Stimulated activated CD8-positive, alpha-beta memory T cell treated with anti-CD3 and anti-CD28 coated beads, Interleukin-4, amount 100 ng/mL, for 1 hour (primary cell): ENCODE measurements at places on chromosomes 5 and 9.

- DNase-seq = no peak
These were observed 19.9 kb upstream of the CYLC2 start for GRCh38 chr9:102975251-102975650.

- DNase-seq = no peak
These were observed 27.1 kb upstream of the MLLT3 start for GRCh38 chr9:20649381-20649780.

DNA sequence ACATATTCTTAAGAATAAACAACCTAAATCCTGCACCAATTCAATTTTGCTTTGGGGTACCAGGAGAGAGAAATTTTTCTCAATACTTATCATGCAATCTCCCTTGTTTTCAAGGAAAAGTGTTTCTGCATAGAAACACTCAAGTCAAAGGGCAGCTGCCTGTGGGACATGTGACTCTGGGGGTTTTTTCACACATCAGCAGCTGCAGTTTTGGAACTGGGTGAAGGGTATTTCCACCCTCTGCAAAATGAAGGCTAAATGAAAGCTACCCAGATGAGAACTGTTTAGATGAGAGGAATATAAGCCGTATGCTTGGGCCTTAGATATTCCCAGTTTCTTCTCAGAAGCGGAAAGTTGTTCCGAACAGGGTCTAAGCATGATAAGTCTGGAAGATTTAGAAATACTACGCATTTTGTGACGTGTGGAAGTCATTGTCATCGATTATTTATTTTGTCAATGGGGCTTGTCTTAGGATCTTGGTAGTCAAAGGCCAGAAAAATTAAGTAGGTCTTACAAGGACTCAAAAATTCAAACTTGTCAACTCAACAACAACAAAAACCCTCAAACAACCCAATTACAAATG, 64.3 kb upstream of the BOD1 start:
- no peak for DNase-seq

- DNase-seq = no peak
These were observed 1.8 kb upstream of the WDR31 start for GRCh38 chr9:113341712-113342410.

- DNase-seq = no peak
These were observed 52.3 kb upstream of the ZSWIM6 start for GRCh38 chr5:61279725-61280124.

DNA sequence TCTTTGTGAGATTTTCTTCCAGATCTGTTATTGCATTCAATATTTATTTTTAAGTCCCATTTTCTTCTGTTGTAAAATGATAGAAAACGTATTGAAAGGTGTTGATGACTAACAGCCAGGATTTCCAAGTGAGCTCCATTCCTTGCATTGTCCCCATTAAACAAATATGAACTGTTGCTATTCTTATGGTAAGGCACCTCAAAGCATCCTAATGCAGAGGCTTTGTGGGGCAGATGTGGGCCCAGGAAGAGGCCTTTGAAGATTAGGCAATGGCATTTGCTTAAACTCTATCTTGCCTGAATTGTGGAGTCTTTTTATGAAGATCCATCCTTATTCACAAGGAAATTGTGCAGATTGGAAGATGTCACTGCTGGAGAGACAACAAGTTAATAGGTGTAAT, 38.9 kb downstream of the NTRK2 start:
- no peak for DNase-seq

DNA sequence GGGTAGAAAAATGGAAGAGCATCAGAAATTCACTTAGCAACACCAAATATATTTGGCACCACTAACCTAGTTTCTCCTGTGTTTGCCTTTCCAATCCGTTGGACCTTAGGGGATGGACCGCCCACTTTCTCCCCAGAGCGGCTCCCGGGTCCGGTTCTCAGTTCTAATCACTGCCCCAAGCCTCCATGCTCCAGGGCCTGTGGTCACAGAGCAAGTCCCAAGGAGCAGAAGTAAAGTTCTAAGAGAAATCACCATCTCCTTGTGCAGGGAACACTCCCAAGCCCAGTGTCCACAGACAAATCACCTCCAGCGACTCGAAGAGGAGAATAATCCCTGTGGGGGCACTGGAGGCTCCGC, 728 bp upstream of the SLC1A1 start:
- DNase-seq = no peak

DNA sequence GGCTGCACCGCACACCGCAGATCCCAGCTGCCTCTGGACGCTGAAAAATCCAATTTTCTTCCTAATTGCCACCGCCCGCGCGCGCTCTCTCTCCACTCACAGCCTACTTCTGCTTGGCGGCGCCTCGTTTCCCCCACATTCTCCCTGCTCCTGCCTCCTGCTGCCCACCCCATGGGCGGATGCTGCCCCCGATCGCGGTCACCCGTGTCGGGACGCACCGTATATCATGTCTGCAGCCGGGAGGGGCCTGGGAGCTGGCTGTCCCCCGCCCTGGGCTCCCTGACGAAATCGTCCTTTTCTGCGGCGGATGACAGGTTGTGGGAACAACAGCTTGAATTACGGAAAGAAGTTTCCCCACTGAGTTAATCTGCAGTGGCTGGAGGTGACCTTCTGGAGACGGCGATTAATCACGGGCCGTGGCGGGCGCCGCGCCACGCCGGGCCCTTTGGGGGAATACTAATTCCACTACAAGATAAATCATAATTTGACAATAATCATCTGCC, 36.3 kb upstream of the PSD2 start:
- no peak for DNase-seq

DNA sequence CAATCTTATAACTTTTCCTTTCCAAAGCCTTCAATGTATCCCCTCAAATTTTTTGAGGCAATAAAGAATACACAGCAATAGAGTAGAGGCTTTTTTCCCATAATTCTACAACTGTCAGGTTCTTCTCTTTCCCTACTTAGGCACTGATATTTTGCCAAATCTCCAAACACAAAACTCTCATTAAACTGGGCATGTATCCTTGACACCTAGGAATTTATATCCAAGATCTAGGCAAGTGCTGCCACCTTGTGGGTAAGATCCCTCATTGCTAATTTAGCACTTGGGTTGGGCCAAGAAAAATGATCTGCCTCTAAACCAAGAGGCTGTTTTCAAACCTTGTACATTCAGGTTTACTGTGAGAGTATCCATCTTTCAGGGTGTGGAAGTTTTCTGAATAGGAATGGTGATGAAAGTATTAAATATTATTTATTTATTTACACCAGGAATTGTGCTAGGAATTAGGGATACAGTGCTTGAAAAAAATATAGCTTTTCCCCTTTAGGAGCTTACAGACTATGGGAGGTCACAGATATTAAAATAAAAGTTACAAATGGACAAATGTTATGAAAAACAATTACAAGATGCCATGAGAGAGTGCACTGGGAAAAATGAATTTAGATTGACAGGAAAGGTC, 17.6 kb downstream of the TSTD2 start:
- DNase-seq = peak; percentile 11

DNA sequence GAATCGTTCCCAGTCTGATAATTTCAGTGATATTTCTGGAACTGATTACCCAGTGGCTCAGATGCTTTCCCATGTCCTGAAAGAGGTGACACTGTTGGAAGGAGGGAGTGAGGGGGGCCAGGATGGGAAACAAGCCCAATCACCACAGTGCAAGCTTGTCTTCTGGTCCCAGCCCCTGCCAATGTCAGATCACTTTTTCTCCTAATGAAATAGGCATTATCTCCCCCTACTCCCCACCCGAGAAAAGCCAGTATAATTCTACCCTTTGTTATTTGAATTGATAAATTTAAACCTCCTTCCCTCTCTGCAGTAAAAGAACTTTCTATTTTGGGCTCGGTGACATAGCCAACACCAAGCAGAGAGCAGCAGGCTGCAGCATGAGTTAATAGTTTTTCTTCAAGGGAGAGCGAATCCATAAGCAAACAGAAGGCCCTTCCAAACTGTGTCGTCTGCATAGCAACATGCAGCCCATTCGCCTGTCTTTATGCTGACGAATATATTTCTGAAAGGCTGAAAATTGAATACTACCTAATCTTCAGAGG, 14.6 kb upstream of the PPP2CA start:
- no peak for DNase-seq

- DNase-seq = no peak
These were observed 246.8 kb downstream of the NSG2 start for GRCh38 chr5:174292348-174292747.

GRCh38 chr5:2904399-2904798, 152.9 kb upstream of the IRX2 start:
- no peak for DNase-seq

GRCh38 chr5:161378701-161379100, 167.8 kb downstream of the GABRB2 start:
- DNase-seq = no peak

DNA sequence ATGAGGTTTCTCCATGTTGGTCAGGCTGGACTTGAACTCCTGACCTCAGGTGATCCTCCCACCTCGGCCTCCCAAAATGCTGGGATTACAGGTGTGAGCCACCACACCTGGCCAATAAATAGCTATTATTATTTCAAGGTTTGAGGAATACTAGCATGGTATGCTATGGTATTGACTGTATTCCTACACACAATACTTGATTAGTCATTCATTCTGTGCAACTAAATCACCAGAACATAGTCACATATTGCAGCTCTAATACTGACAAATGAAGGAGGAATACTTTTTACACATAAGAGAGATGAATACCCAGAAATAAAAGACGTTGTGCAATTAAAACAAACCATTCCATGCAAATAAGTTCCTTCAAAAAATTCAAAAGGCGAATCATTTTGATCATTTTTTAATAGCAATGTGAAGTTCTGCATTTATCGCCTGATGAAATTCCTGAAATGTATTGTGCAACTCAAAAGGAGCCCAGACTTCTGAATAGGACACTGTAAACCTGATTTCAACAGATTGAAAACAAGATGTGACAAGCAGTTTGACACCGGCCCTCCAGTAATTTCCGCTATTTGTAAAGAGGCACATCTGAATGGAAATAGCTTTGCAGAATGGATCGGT, 687.4 kb upstream of the SEMA6A start:
- DNase-seq = no peak

DNA sequence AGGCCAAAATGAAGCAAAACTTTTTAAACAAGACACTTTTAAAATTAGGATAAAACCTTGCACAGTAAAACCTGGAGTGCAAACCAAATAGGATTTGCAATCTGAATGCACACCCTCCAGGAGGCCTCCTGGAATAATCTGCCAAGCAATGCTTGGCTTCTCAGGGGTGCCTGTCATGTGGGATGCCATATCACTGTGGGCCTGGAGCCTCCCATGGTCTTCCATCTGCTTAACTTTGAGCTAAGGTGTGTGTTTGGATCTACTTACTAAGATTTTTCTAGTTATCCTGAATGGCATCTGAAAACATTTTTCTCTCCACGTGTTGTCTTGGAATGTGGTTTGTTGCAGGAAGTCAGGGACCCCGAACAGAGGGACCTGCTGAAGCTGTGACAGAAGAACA, 52.1 kb downstream of the RGS7BP start:
- DNase-seq = no peak

GRCh38 chr5:64971513-64971912, 202.8 kb downstream of the CWC27 start:
- DNase-seq = no peak

DNA sequence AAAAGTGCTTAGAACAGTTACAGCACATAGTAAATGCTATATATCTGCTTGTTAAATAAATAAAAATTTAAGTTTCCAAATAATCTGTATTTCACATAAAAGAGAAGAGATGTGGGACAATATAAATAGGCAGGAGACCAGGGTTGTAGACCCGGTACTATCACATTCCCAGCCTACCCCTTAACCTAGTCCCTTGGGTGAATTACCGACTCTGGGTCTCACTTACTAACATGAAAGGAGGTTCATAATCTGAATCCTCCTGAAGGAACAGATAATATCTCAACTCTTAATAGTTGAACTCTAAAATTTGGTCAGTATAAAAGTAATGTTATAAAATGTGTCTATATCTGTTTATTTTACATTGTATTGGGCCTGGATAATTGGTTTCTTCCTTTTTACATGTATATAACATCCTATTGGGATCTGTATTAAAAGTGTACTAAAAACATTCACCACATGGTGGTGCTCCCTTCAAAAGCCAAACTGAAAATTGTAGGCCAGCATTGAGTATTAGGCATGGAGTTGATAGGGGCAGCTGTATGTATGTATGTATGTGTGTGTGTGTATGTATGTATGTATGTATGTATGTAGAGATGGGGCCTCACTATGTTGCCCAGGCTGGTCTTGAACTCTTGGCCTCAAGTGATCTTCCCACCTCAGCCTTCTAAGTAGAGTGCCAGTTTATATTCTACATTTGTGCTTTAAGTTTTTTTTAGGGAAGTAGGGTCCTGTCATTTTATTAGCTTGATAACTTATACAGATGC, 64.2 kb upstream of the ABL1 start:
- no peak for DNase-seq

DNA sequence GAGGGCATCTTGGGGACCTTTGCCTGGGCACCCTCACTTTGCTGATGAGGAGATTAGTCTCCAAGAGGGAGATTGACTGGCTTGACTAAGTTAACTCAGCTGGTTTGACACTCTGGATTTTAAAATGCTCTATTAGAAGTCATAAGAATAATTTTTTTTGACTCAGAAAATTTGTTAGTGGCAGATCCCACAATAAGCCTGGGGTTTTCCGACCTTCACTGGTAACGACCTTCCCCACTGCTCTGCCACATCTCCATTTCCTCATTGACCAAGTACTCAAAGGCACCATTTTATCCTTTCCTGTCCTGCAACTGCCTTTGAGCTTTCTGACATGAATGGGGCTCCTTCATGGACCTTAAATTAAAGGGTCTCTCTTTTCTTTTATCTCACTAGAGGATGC, 67.0 kb downstream of the ARHGEF28 start:
- no peak for DNase-seq

GRCh38 chr9:18238254-18238653, 235.7 kb upstream of the ADAMTSL1 start:
- DNase-seq = no peak

GRCh38 chr9:78582821-78583220, 285.9 kb downstream of the PSAT1 start:
- no peak for DNase-seq

GRCh38 chr5:177304392-177305119, 957 bp downstream of the PRELID1 start:
- DNase-seq = no peak

GRCh38 chr5:123659495-123659894, 147.5 kb downstream of the CSNK1G3 start:
- no peak for DNase-seq

DNA sequence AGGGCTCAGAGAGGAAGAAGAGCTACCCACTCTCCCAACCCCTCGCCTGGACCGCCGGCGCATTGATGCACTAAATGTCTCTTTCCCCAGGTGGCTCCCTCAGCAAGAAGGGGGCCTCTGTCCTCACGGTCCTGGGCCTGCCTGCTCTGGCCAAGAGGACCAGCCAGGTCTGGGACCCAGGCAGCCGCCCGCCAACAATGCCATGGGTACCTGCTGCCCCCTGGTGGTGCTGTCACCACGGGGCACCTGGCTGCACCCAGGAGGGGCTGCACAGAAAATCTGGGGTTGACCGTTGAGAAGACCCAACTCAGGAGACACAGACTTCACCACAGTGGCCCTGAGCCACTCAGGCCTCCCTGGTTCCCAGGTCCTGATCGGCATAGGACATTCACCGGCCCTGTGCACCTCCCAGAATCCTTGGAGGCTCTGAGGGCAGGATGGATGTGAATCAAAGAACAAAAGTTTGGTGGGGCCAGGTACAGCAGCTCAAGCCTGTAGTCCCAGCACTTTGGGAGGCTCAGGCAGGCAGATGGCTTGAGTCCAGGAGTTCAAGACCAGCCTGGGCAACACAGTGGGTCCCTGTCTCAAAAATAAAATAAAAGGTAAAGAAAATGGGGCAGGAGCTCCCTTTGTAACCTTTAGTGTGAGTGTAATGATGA, 2.4 kb upstream of the VAV2 start:
- peak; percentile 63 for DNase-seq

GRCh38 chr5:56402266-56403220, 169.4 kb upstream of the ANKRD55 start:
- DNase-seq = no peak

- DNase-seq = no peak
These were observed 87.6 kb downstream of the FBXO38 start for GRCh38 chr5:148471379-148471778.
